Ovary (tissue), 10 donors: ENCODE measurements at places on chromosomes 16 and 17. TPM values are rescaled to one million over a fixed set of nuclear protein-coding genes. Genes with fewer than 3 reads are reported as not detected.

DNA sequence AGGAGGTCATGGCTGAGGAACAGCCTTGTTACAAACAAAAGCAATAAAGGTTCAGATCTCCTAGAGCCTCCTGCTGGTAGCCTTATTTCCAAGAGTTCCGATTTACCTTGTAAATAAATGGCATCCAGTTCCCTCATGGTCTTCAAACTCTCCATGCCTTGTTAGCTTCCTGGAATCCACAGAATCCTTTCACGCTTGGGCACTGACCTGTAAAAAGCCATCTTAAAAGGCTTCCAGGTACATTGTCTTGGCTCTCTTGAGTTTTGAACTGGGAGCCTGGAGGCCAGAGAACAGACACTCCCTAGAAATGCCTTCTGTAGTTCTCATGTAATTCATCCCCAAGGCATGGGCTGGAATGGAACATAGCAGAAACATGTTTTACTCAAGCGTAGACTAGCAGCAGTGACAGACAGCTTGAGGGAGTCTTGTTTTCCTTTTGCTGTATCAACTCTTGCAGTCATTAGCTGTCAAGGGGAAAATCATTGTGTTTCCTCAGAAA is 207.9 kb downstream of the SNX29 start:
- no peaks in the 10 kb centered on the region for H3K27me3 ChIP-seq
- DNase-seq = no peak
- H3K36me3 ChIP-seq = no peaks in the 10 kb centered on the region
- H3K27ac ChIP-seq = no peak overlapping the region
- no peaks in the 10 kb centered on the region for H3K4me1 ChIP-seq

GRCh38 chr17:14458724-14459123 is 157.8 kb downstream of the HS3ST3B1 start:
- H3K4me1 ChIP-seq = no peaks in the 10 kb centered on the region
- no peaks in the 10 kb centered on the region for H3K36me3 ChIP-seq
- no peak overlapping the region for H3K27ac ChIP-seq
- DNase-seq = no peak
- no peak overlapping the region for H3K4me3 ChIP-seq

KIF2B gene
- total RNA-seq = not detected

GRCh38 chr17:81457401-81457800 is 55.2 kb downstream of the ACTG1 start:
- H3K4me1 ChIP-seq = no peaks in the 10 kb centered on the region
- H3K27me3 ChIP-seq = no peaks in the 10 kb centered on the region
- H3K27ac ChIP-seq = no peak overlapping the region
- H3K36me3 ChIP-seq = no peaks in the 10 kb centered on the region

ASPHD1 gene
- total RNA-seq = 1.0 TPM

GRCh38 chr17:67830440-67830839 is 5.1 kb downstream of the BPTF start:
- no peaks in the 10 kb centered on the region for H3K27me3 ChIP-seq
- peaks cover 16% of the 10 kb centered on the region for H3K4me1 ChIP-seq
- no peaks in the 10 kb centered on the region for H3K36me3 ChIP-seq
- no peak for DNase-seq

TMEM92 gene
- total RNA-seq = 1.3 TPM

DNA sequence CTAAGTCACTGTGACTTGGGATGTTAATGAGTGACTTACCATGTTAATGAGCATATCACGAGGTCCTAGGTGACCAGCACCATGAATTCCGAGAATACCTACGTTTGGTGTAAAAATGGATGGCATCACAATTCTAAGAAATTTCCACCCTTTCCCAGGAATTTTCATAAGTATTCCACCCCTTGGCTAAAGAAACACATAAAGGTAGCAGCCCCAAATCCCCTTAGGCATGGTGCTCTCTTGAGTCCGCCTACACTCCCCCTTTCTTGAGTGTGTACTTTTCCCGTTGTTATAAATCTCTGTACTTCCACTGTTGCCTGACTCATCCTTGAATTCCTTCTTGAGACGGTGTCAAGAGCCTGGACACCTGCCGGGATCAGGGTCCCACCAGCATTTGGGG is 504.0 kb upstream of the RBFOX1 start:
- no peaks in the 10 kb centered on the region for H3K4me1 ChIP-seq
- no peaks in the 10 kb centered on the region for H3K27me3 ChIP-seq
- DNase-seq = no peak
- H3K4me3 ChIP-seq = no peak overlapping the region
- no peak overlapping the region for H3K27ac ChIP-seq

DNA sequence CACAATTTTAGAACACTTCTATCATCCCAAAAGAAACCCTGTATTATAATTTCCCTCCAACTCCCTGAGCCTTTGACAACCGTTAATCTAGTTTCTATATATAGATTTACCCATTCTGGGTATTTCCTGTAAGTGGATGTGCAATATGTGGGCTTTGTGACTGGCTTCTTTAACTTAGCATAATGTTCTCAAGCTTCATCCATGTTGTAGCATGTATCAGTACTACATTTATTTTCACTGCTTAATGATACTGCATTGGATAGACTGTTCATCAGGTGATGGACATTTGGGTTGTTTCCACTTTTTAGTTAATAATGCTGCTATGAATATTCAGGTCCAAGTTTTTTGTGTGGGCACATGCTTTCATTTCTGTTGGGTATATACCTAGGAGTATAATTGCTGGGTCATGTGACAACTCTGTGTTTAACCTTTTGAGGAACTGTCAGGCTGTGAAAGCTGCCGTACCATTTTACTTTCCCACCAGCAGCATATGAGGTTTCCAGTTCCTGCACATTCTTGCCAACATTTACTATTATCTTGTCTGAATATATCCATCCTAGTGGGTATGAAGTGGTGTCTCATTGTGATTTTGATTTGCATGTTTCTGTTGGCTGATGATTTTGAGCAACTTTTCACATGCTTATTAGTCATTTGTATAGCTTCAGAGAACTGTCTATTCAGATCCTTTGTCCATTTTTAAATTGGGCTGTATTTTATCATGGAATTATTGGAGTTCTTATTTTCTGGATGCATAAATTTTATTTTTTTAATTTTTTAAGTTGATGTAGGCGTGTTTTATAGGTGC is 16.4 kb downstream of the REXO5 start:
- H3K36me3 ChIP-seq = no peaks in the 10 kb centered on the region
- no peak overlapping the region for H3K4me3 ChIP-seq
- H3K27me3 ChIP-seq = no peaks in the 10 kb centered on the region
- H3K27ac ChIP-seq = no peak overlapping the region
- H3K4me1 ChIP-seq = no peaks in the 10 kb centered on the region
- no peak for DNase-seq

HOXB7 gene
- 2.9 TPM for total RNA-seq

SOX8 gene
- total RNA-seq = 0.48 TPM

COL1A1 gene
- total RNA-seq = 550 TPM

- no peak for DNase-seq
- H3K27me3 ChIP-seq = no peaks in the 10 kb centered on the region
- H3K4me1 ChIP-seq = no peaks in the 10 kb centered on the region
- H3K4me3 ChIP-seq = no peak overlapping the region
- H3K36me3 ChIP-seq = no peaks in the 10 kb centered on the region
Measured at GRCh38 chr17:12719948-12720347, 54.3 kb downstream of the MYOCD start.

DNAJA2 gene
- 59.6 TPM for total RNA-seq

EME1 gene
- 1.3 TPM for total RNA-seq

SLC5A10 gene
- total RNA-seq = not detected

NLRC3 gene
- total RNA-seq = 0.45 TPM

GRCh38 chr17:40956401-40957254 is 10.1 kb downstream of the KRT39 start:
- no peak for DNase-seq
- H3K27ac ChIP-seq = no peak overlapping the region
- H3K4me1 ChIP-seq = no peaks in the 10 kb centered on the region
- H3K27me3 ChIP-seq = no peaks in the 10 kb centered on the region

GRCh38 chr17:55053855-55054254 is 85.3 kb downstream of the STXBP4 start:
- H3K27ac ChIP-seq = no peak overlapping the region
- H3K4me3 ChIP-seq = no peak overlapping the region
- no peaks in the 10 kb centered on the region for H3K4me1 ChIP-seq
- no peaks in the 10 kb centered on the region for H3K36me3 ChIP-seq

MT1M gene
- total RNA-seq = 9.3 TPM

DNA sequence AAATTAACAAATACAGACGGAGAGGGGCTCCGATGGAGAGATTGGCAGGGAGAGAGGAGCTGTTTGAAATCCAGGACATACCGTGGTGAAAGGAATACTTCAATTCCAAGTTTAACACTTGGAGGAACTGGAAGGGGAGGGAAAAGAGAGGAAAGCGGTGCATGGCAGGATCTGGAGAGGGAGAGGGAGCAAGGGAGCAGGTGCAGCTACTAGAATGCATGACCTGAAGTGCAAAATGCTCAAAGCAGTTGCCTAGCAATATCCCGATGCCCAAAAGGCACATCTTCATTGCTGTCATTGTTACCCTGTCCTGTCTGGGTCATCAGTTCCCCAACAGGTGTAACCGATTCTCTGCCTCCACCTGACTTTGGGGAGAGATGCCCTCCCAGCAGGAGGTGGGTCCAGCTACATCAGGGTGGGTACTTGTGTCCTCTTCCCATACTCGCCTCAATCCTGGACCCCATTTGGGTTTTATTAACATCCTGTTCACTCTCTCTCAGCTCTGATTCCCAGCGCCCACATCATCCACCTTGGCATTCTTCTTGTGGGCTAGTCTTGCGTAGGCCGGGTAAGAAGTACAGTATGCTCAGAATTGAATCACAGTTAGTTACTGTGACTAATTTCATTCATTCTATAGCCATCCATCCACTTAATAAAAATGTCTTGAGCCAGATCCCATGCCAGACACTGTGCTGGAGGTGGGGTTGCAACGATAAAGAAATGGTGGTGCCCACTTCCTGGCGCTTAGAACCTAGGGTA is 37.4 kb upstream of the EMP2 start:
- H3K27me3 ChIP-seq = no peaks in the 10 kb centered on the region
- peaks cover 6% of the 10 kb centered on the region for H3K4me1 ChIP-seq
- H3K4me3 ChIP-seq = no peak overlapping the region
- no peak overlapping the region for H3K27ac ChIP-seq

- H3K36me3 ChIP-seq = no peaks in the 10 kb centered on the region
- H3K4me1 ChIP-seq = no peaks in the 10 kb centered on the region
- DNase-seq = no peak
Measured at GRCh38 chr16:64626776-64627175, 495.1 kb downstream of the CDH11 start.

DNA sequence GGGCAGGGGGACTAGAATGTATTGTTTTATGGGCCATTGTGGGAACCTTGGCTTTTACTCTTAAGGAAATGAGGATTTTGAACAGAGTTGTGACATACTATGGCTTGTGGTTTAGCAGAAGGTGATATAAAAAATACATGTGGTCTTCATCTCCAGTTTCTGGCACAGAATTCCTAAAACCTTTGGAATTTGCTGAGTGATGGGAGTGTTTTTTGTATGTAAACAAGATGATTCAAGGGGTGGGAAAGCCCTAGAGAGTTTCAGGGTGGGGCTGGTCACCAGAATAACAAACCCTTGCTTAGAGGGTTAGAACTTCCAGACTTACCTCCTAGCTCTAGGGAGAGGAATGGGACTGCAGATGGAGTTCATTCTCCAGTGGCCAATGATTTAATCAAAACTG is 316.1 kb downstream of the PHKB start:
- H3K27ac ChIP-seq = no peak overlapping the region
- peaks cover 3% of the 10 kb centered on the region for H3K4me1 ChIP-seq
- H3K4me3 ChIP-seq = no peak overlapping the region
- no peaks in the 10 kb centered on the region for H3K36me3 ChIP-seq

TPSB2 gene
- not detected for total RNA-seq

GRCh38 chr17:81427173-81428120 is 32.2 kb downstream of the BAHCC1 start:
- no peaks in the 10 kb centered on the region for H3K27me3 ChIP-seq
- H3K4me1 ChIP-seq = peaks cover 33% of the 10 kb centered on the region
- no peak overlapping the region for H3K4me3 ChIP-seq
- H3K27ac ChIP-seq = no peak overlapping the region

SPATA32 gene
- not detected for total RNA-seq

PPL gene
- total RNA-seq = 8.8 TPM

GRCh38 chr17:44917456-44917855 is 2.2 kb upstream of the GFAP start:
- no peak overlapping the region for H3K27ac ChIP-seq
- DNase-seq = no peak

HSD11B2 gene
- 1.3 TPM for total RNA-seq

CCDC154 gene
- 1.3 TPM for total RNA-seq

DNA sequence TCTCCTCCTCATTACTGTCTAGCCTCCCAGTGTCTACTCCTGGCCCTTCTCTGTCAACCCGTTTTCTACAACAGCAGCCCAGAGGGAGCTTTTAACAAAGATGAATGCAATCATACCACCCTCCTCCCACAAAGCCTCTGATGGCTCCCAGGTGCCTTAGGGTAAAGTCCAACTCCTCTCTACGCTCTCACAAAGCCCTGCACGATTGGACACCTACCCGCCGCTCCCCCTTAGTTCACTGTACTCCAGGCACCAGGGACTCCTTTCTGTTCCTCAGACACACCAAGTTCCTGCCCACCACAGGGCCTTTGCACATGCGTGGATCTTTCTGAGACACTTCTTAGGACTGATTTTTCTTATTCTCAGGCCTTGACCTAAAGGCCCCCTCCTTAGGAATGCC is 17.4 kb downstream of the CCDC102A start:
- no peak overlapping the region for H3K4me3 ChIP-seq
- no peaks in the 10 kb centered on the region for H3K36me3 ChIP-seq
- H3K4me1 ChIP-seq = no peaks in the 10 kb centered on the region
- no peaks in the 10 kb centered on the region for H3K27me3 ChIP-seq
- no peak overlapping the region for H3K27ac ChIP-seq

GRCh38 chr16:67438098-67438791 is 7.3 kb downstream of the HSD11B2 start:
- no peak overlapping the region for H3K27ac ChIP-seq
- no peak overlapping the region for H3K4me3 ChIP-seq
- H3K27me3 ChIP-seq = no peaks in the 10 kb centered on the region
- no peaks in the 10 kb centered on the region for H3K36me3 ChIP-seq

GRCh38 chr16:77788181-77789084 is at the start of gene VAT1L:
Gene VAT1L, plus strand, starts transcription at chr16:77788564. Its CDS starts 119 bp downstream, at chr16:77788683.
- H3K27ac ChIP-seq = no peak within 1 kb of the TSS
- H3K4me3 ChIP-seq = peak within 1 kb of the TSS; percentile 28
- DNase-seq = no peak
- peaks cover 2% of the 10 kb centered on the region for H3K4me1 ChIP-seq

- no peak for DNase-seq
- H3K27ac ChIP-seq = no peak overlapping the region
- H3K36me3 ChIP-seq = no peaks in the 10 kb centered on the region
- no peak overlapping the region for H3K4me3 ChIP-seq
- H3K4me1 ChIP-seq = no peaks in the 10 kb centered on the region
Measured at GRCh38 chr17:21400816-21401593, 24.8 kb downstream of the KCNJ12 start.

- DNase-seq = no peak
- H3K4me3 ChIP-seq = no peak overlapping the region
- H3K27ac ChIP-seq = no peak overlapping the region
- H3K27me3 ChIP-seq = no peaks in the 10 kb centered on the region
- peaks cover 11% of the 10 kb centered on the region for H3K4me1 ChIP-seq
Measured at GRCh38 chr16:3838600-3839401, 41.7 kb downstream of the CREBBP start.

GRCh38 chr17:63066158-63066813 is 100.3 kb downstream of the TANC2 start:
- no peak overlapping the region for H3K27ac ChIP-seq
- H3K4me3 ChIP-seq = no peak overlapping the region
- no peaks in the 10 kb centered on the region for H3K36me3 ChIP-seq
- no peak for DNase-seq
- H3K4me1 ChIP-seq = no peaks in the 10 kb centered on the region

- peaks cover 1% of the 10 kb centered on the region for H3K4me1 ChIP-seq
- no peaks in the 10 kb centered on the region for H3K27me3 ChIP-seq
- H3K4me3 ChIP-seq = peak overlapping the region; percentile 12
- H3K36me3 ChIP-seq = no peaks in the 10 kb centered on the region
- peak; percentile 33 for DNase-seq
Measured at GRCh38 chr17:69501591-69502468, 87.3 kb downstream of the MAP2K6 start.

B4GALNT2 gene
- total RNA-seq = under 0.01 TPM
